Upper lobe of left lung (tissue), 6 donors: ENCODE measurements at places on chromosomes 13 and 19. TPM values are rescaled to one million over a fixed set of nuclear protein-coding genes. Genes with fewer than 3 reads are reported as not detected.

DNA sequence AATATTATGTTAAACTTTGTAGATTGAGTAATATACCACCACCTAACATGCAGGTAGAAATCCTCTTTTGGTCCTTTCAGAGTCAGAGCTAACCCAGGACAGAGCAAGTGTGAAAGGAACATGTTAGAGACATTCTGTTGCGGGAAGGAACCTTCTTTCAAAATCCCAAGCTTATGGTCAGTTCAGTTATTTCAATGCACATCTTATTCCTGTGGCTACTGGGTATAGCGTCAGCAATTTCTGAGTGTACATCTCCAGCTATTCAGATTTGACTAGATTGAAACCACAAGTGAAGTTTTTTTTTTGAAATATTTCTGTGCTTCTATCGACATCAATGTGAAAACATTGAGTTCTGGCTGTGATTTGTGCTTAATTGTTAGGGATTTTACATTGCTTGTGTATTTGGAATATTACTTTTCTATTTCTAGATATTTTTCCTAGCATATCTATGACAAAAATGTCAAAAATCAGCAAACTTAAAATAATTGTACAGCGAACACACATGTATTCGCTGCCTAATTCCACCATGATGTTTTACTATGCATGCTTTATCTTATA lies 165.3 kb downstream of the LMO7 start:
- no peak overlapping the region for H3K4me3 ChIP-seq
- H3K36me3 ChIP-seq = peaks cover 36% of the 10 kb centered on the region
- DNase-seq = no peak

DNA sequence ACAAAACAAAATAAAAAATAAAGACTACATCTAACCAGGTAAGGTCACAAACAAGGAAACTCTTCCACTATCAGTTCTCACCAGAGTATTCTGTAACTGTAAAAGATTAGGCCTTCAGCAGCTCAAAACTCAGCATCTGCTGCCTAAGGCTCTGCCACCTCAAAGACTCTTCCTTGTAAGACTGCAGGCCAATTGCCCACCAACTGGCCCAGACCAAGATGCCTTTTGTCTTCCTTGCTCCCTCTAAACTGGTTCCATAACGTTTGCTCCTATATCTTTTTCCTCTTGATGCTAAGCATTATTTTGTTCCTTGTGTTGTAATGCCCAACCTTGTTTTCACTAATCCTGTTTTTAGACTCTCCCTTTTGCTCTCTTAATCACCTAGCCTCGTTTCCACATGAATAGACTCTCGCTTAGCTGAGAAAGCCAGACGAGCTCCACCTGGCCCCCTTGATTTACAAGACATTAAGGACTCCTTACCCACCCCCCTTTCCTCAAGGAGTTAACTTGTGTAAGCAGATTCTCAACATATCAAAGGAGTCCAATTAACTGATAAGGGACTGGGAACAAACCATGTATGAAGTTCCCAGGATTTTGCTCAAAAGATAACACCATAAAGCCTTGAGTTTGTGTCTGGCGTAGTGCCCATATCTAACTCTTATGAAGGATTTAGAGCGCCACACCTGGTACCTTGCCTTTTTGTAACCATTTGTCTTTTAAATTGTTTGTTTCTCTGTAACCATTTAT lies 1.5 kb downstream of the ZNF814 start:
- no peak overlapping the region for H3K27ac ChIP-seq
- peaks cover 16% of the 10 kb centered on the region for H3K4me1 ChIP-seq
- H3K4me3 ChIP-seq = no peak overlapping the region
- no peaks in the 10 kb centered on the region for H3K36me3 ChIP-seq

- no peak for DNase-seq
- H3K4me1 ChIP-seq = peaks cover 3% of the 10 kb centered on the region
- H3K27me3 ChIP-seq = no peaks in the 10 kb centered on the region
- H3K36me3 ChIP-seq = no peaks in the 10 kb centered on the region
Observed at GRCh38 chr13:108526286-108526685, 103.1 kb upstream of the MYO16 start.

DNA sequence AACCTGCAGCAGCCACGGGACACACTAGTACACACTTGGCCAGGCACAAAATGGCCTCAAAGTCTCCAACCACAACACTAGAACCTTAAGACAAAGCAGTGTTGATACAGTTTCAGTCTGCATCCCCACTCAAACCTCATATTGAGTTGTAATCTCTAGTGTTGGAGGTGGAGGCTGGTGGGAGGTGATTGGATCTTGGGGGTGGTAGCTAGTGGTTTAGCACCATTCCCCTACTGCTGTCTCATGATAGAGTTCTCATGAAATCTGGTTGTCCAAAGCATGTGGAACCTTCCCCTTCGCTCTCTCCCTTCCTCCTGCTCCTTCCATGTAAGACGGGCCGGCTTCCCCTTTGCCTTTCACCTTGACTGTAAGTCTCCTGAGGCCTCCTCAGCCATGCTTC lies 638.7 kb downstream of the UQCRFS1 start:
- no peak for DNase-seq
- no peak overlapping the region for H3K27ac ChIP-seq
- no peak overlapping the region for H3K4me3 ChIP-seq
- no peaks in the 10 kb centered on the region for H3K36me3 ChIP-seq

DNA sequence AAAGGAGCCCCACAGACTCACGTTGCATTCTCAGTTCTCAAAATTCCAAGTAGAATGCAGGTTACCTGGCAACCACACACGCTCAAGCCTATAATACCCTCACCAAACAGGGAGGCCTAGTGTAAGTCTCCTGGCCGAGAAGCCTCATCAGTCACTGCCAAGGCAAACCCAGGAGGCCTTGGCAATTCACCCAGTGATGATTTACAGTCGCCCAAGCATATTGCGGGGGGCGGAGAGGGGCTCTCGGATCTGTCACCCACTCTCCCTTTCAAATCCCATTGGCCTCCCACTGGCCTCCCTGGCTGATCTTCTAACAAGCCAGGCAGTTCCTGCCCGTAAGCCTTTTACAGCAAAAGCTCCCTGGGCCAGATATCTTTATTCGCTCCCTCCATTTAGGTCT lies 1.1 kb downstream of the AKAP8L start:
- DNase-seq = no peak
- peaks cover 5% of the 10 kb centered on the region for H3K36me3 ChIP-seq
- H3K4me3 ChIP-seq = peak overlapping the region; percentile 97
- H3K27me3 ChIP-seq = no peaks in the 10 kb centered on the region

GRCh38 chr19:41218615-41219507 lies at the start of gene AXL:
TSS of gene AXL (plus strand) at chr19:41219223. CDS start at chr19:41219393, 170 bp downstream.
- no peaks in the 10 kb centered on the region for H3K36me3 ChIP-seq
- peak within 1 kb of the TSS; percentile 34 for H3K4me3 ChIP-seq
- H3K4me1 ChIP-seq = peaks cover 22% of the 10 kb centered on the region
- peaks cover 2% of the 10 kb centered on the region for H3K27me3 ChIP-seq

DNA sequence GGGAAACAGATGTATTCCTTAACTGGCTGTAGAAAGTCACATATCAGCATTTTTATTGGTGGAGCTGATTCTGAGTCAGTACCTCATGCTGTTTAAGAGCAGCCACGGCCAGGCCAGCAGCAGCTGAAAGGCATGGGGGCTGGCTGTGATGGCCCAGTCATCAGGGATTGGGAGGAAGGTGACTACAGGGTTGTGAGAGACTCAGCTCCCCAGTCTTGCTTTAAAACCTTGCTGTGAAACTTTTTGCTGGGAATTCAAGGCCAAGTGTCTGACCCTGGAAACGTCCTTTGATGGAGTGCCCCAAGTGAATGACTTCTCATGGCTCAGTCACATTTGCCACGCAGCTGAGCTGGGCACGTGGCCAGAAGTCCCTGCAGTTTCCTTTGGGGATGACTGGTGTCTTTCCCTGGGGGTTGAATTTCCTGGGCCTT lies 39.1 kb upstream of the RNF113B start:
- no peaks in the 10 kb centered on the region for H3K36me3 ChIP-seq
- peak overlapping the region; percentile 58 for H3K27ac ChIP-seq
- no peak overlapping the region for H3K4me3 ChIP-seq
- no peaks in the 10 kb centered on the region for H3K27me3 ChIP-seq
- DNase-seq = no peak

DNA sequence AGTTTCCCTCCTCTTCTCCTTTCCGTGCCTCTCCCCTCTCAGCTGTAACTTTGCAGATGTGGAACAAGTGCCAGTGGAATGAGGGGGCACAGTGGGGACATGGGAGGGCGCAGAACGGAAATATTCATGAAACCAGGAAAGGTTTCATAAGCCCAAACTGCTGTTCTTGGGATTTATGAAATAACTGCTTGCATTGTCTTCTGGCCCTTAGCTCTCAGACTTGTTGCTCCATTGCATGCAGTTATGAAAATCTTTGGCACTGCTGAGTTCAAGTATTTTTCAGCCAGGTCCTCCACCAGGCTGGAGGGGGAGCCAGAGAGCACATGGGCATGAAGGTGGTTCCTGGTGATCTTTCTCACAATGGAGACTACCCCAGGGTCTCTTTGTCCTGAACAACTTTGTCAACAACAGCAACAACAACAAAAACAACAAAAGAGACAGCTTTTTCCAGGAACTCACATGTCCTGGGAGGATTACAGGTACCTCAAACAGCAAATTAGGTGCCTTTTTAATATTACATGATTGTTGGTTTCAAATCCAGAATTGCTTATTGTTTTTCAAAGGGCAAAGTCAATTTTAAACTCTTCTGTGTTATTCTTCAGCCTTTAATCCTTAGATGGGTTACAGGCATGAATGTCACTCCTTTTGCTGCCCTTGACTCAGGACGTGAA lies 1.5 kb downstream of the RGCC start:
- peaks cover 23% of the 10 kb centered on the region for H3K4me1 ChIP-seq
- no peak for DNase-seq

- no peak overlapping the region for H3K4me3 ChIP-seq
- peaks cover 13% of the 10 kb centered on the region for H3K4me1 ChIP-seq
- H3K27ac ChIP-seq = no peak overlapping the region
- no peaks in the 10 kb centered on the region for H3K27me3 ChIP-seq
Observed at GRCh38 chr13:48299591-48299990, 4.0 kb upstream of the RB1 start.

- no peaks in the 10 kb centered on the region for H3K27me3 ChIP-seq
- H3K27ac ChIP-seq = peak overlapping the region; percentile 78
- peaks cover 19% of the 10 kb centered on the region for H3K4me1 ChIP-seq
- H3K4me3 ChIP-seq = peak overlapping the region; percentile 86
Observed at GRCh38 chr19:57559008-57559403, 657 bp downstream of the ZNF550 start.

DNA sequence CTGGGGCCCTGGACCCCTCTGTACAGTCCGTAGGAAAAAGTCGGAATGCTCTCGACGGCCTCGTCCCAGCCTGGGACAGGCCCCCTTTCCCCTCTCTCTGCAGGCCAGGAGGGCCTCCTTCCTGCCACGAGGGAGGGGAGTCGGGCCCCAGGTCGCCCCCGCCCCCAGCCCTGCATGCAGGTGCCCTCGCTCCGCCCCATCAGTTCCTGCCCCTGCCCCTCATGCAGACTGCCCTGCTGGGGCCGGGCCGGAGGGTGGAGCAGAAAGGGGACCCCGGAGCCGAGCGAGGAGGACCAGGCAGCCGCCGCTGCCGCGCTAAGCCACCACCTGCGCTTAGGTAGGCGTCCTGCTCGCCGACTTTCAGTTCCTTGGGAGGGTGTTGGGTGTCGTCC lies 7.3 kb downstream of the LYL1 start:
- H3K27me3 ChIP-seq = no peaks in the 10 kb centered on the region
- H3K4me1 ChIP-seq = peaks cover 96% of the 10 kb centered on the region
- peak overlapping the region; percentile 96 for H3K27ac ChIP-seq
- peaks cover 16% of the 10 kb centered on the region for H3K36me3 ChIP-seq

- no peak for DNase-seq
- no peaks in the 10 kb centered on the region for H3K36me3 ChIP-seq
- H3K4me1 ChIP-seq = no peaks in the 10 kb centered on the region
Observed at GRCh38 chr13:96948127-96948526, 46.1 kb downstream of the OXGR1 start.

- no peaks in the 10 kb centered on the region for H3K27me3 ChIP-seq
- H3K4me1 ChIP-seq = no peaks in the 10 kb centered on the region
- no peak overlapping the region for H3K27ac ChIP-seq
- DNase-seq = no peak
- no peak overlapping the region for H3K4me3 ChIP-seq
Observed at GRCh38 chr13:112561478-112561877, 26.5 kb downstream of the TUBGCP3 start.

DNA sequence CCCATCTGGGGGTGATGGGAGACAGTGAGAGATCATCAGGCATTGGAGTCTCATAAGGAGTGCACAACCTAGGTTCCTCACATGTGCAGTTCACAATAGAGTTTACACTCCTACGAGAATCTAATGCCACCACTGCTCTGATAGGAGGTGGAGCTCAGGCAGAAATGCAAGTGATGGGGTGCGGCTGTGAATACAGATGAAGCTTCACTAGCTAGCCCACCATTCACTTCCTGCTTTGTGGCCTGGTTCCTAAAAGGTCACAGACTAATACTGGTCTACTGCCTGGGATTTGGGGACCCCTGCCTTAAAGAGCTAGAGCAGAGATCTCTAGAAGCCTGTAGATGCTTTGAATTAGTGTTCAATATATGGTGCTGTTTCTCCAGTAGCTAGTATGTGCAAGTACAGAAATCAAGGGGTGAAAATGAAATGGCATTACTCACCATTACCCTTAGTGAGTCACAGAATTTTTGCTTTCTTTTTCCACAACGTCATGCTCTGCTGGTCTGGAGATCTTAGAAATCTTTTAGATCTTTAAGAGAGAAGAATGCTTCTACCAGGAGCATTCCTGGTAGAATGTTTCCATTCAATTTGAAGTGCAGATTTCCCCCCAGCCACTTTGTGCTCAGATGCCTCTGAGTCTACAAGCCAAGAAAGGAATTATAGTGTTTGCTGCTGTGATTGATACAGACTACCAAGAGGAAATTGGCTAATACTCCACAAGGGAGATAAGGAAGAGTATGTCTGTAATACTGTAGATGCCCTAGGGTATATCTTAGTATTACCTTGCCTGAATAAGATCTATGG lies 2301.2 kb downstream of the PCDH9 start:
- no peaks in the 10 kb centered on the region for H3K36me3 ChIP-seq
- DNase-seq = no peak
- H3K4me3 ChIP-seq = no peak overlapping the region

- H3K27me3 ChIP-seq = no peaks in the 10 kb centered on the region
- H3K4me3 ChIP-seq = peak overlapping the region; percentile 93
- H3K4me1 ChIP-seq = peaks cover 61% of the 10 kb centered on the region
- peak overlapping the region; percentile 87 for H3K27ac ChIP-seq
- DNase-seq = peak; percentile 53
Observed at GRCh38 chr19:16571283-16571682, 932 bp downstream of the SLC35E1 start.

Gene NFIX
- 64.0 TPM for total RNA-seq

Gene TMPRSS9
- not detected for total RNA-seq

Gene PSG6
- total RNA-seq = not detected

Gene ZNF439
- total RNA-seq = 14.3 TPM
